ENCODE measurements at places on chromosomes 1 and 21. TPM values are rescaled to one million over a fixed set of nuclear protein-coding genes. Genes with fewer than 3 reads are reported as not detected.

DNA sequence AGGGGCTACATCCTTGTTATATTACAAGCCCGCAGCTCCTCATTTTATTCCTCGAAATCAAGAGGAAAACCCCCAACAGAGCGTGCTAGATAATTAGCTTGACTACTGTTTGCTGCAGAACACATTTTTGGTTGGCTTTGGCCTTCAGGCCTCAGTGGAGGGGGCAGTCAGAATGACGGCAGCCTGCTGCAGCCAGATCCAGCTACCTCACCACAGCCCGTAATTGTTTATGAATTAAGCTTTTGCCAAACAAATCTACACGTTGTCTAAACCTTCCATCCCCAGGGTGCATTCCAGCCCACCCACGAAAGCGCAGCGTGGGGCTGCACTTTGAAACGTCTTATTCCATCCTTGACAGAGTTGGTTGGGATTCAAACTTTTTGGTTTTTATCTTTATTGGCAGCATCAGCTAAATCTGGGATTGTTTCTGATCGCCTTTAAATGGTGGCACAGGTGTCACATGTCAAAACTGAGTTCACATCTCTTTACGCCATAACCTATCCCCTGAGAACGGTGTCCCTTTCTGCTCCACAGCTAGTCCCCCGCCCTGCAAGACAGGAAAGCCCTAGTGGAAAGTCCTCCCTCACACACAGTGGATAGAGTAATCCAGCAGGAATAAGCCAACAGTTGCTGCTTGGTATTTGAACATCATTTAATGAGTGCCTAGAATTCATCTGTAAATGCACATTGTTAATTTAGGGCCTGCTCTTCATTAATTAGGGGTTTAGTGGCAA lies 195.5 kb downstream of the LMO4 start:
- H3K4me1 ChIP-seq = no peaks in the 10 kb centered on the region
- H3K36me3 ChIP-seq = no peaks in the 10 kb centered on the region
- no peak for DNase-seq

GRCh38 chr1:51675177-51675780 lies 58.4 kb downstream of the OSBPL9 start:
- no peak for DNase-seq
- no peak overlapping the region for H3K4me3 ChIP-seq
- no peaks in the 10 kb centered on the region for H3K27me3 ChIP-seq

- no peaks in the 10 kb centered on the region for H3K36me3 ChIP-seq
- H3K4me3 ChIP-seq = peak overlapping the region; percentile 80
- peaks cover 12% of the 10 kb centered on the region for H3K4me1 ChIP-seq
- H3K27me3 ChIP-seq = no peaks in the 10 kb centered on the region
These were observed 977 bp downstream of the METTL18 start for GRCh38 chr1:169793730-169794129.

The CFHR2 gene
- total RNA-seq = not detected

DNA sequence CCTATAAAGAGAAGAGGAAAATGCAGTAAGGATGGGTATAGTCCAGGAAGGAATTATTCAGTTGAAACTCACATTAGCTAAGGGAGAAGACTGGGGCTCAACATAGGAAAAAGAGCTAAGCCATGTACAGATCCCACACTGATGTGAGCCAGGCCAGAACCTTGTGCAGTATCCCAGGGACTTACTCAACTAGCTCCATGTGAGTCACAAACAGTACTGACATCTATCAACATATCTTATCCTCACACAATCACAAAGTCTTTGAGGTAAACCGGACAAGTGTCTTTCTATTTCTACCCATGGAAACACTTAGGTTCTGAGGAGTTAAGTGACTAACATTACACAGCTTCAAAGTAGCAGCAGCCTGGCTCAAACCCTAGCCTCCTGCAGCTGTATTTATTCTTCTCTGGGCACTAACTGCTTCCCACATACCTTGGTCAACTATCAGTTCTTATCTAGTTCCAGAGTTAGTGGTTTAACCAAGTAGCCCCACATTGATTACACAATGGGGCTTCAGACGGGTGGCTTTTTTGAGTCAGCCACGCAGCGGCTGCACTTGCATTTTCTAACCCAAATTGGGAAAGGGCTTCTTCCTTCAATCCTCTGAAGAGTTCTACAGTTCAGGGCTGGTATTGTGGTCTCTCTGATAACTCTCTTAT lies 9.5 kb downstream of the CD5L start:
- H3K4me3 ChIP-seq = no peak overlapping the region
- no peak for DNase-seq
- H3K27ac ChIP-seq = no peak overlapping the region

DNA sequence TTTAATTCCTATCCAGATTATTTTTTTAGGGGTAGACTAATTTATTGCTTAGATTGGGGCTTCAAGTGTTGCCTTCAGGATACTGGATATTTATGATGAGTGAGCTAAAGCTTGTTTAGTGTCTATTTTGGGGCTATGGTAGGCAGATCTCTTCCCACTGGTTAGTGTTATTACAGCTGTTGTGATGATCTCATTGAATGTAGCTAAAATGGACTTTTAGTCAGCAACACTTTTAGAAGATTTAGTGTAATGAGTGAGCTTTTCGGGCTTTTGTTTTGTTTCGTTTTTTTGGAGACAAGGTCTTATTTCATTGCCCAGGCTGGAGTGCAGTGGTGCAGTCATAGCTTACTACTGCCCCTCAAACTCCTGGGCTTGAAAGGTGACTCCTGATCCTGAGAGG lies 14.2 kb downstream of the THRAP3 start:
- no peak overlapping the region for H3K4me3 ChIP-seq
- peaks cover 15% of the 10 kb centered on the region for H3K36me3 ChIP-seq
- no peaks in the 10 kb centered on the region for H3K4me1 ChIP-seq
- no peak for DNase-seq

The PRDM15 gene
- 9.8 TPM for total RNA-seq

- no peaks in the 10 kb centered on the region for H3K27me3 ChIP-seq
- no peaks in the 10 kb centered on the region for H3K4me1 ChIP-seq
- no peak overlapping the region for H3K27ac ChIP-seq
- no peak for DNase-seq
- H3K36me3 ChIP-seq = no peaks in the 10 kb centered on the region
- H3K4me3 ChIP-seq = no peak overlapping the region
These were observed 14.5 kb upstream of the COG2 start for GRCh38 chr1:230627767-230628166.

DNA sequence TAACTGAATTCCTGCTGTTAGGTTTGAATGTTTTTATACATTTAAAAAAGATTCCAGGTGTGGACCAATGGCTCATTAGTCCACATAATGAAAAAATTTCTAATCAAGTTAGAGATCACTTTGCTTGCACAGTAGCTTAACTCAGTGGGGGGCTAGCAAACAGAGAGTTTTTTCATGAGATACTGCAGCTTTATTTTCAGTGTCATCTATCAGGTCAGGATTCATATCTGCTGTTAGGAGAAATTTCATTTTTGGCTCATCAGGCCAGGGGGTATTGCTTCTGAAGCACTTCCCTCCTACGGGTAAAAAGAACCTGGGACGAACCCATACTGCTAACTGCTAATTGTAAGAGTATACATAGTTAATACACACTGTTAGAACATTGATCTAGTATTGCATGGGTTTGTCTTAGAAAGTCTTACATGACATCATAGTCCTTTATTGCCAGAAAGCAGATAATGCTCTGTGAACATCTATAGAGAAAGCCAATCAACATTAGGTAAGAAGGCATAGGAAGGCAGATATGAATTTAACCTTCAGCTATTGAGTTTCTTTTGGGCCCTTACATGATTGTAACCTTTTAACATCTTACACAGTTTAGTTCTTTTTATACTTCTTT lies 38.0 kb downstream of the ADGRL2 start:
- no peak for DNase-seq
- no peak overlapping the region for H3K4me3 ChIP-seq
- H3K27me3 ChIP-seq = peaks cover 23% of the 10 kb centered on the region
- H3K36me3 ChIP-seq = no peaks in the 10 kb centered on the region

DNA sequence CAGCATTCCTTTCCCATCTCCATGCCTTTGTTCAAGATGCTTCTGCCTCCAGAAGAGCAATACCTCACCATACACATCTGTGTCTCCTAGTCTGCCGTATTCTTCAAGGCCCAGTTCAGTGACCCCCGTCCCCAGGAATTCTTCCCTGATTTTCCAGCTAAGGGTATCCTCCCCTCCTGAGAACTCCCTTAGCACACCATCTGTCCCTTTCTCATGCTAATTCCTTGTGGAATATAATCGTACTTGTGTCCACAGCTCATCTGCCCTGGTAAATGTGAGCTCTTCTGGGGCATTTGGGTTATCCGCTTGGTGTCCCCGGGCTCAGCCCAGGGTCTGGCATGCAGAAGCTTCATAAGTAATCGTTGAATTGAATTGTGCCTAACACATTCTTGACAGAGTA lies 40.9 kb downstream of the BEND5 start:
- H3K36me3 ChIP-seq = no peaks in the 10 kb centered on the region
- no peak overlapping the region for H3K27ac ChIP-seq

DNA sequence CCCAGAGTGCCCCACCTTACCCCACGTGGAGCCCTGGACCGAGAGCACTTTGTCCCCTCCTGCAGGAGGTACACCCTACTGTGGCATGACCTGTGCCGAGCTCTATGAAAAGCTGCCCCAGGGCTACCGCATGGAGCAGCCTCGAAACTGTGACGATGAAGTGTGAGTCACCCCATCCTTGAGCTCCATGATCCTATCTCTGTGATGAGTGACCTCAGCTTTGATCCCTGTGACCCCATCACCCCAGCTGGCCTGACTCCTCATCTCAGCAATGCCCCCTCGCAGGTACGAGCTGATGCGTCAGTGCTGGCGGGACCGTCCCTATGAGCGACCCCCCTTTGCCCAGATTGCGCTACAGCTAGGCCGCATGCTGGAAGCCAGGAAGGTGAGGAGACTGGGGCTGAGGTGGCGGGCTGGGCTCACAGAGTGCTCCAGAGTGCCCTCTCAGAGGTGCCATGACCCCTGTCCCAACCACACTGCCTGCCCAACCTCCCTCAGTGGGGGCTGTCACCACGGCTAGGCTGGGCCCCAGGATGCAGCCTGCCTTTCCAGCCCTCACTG lies 16.2 kb upstream of the MPL start:
- DNase-seq = no peak
- no peaks in the 10 kb centered on the region for H3K27me3 ChIP-seq
- no peaks in the 10 kb centered on the region for H3K36me3 ChIP-seq

The IFNLR1 gene
- 7.6 TPM for total RNA-seq

GRCh38 chr1:42930178-42931107 lies 28.2 kb downstream of the SLC2A1 start:
- peaks cover 59% of the 10 kb centered on the region for H3K36me3 ChIP-seq
- no peaks in the 10 kb centered on the region for H3K27me3 ChIP-seq
- peak overlapping the region; percentile 76 for H3K27ac ChIP-seq
- H3K4me1 ChIP-seq = peaks cover 39% of the 10 kb centered on the region
- no peak for DNase-seq

DNA sequence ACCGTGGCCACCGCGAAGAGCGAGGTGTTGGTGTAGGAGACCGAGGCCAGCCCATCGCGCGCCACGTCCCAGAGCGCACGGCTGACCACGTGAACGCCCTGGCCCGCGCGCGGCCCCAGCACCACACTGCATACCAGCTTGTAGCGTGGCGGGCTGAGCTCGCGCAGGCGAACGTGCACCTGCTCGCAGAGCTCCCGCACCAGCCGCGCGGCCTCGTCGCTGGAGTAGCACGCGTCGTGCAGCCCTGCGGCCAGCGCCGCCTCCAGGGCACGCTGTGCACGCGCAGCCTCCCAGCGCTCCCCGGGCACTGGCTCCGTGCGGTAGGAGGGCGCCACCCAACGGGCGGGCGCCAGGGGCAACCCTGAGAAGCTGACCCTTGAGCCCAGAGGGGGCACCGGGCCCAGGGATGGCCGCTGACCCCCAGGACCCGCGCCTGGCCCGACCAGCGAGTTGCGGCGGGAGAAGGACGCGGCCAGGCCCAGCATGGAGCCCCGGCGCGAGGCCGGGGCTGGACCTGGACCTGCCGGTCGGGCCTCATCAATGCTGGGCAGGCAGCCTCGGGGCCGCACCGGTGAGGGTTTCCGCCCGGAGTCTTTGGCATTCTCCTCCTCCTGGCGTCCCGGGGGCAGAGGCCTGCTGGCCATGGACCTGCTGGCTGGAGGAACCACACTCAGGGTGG lies 987 bp downstream of the DYNLT4 start:
- H3K27ac ChIP-seq = peak overlapping the region; percentile 98
- H3K36me3 ChIP-seq = peaks cover 3% of the 10 kb centered on the region

The MAP1LC3C gene
- not detected for total RNA-seq

DNA sequence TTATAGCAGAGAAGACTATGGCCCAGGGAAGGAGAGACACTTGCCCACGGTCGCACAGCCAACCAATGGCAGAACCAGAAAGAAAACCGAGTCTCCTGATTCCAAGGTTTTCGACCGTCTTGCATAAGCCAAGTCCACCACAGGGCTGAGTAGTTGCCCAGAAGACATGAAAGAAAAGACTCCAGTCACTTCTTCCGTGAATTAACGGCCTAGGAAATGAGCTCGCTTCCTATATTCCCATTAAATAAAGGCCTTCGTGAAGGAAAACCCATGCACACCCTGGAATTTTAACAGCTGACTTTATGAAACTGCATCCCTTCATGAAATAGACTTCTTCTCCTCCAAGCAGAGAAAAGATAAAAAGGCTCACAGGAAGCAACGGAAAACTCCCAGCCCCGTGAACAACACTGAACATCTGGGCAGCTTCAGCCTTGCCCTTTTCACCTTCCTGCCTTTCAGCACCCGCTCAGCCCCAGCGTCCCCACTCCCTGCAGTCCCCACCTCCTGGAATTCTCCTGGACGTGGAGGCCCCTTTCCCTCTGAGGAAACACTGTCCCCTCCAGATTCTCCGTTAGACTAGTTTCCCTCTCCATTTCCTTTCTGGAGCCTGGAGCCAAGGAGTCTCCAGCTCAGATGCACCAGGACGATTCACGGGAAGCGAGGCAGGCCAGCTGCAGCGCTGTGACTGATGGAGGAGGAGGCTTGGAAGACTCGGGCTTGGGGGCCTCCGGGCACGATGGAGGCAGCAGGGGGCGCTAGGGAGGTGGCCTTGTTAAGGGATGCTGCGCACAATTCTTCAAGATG lies 2.7 kb upstream of the MYOC start:
- peak; percentile 18 for DNase-seq
- no peak overlapping the region for H3K4me3 ChIP-seq
- no peaks in the 10 kb centered on the region for H3K36me3 ChIP-seq
- no peaks in the 10 kb centered on the region for H3K27me3 ChIP-seq
- no peak overlapping the region for H3K27ac ChIP-seq

DNA sequence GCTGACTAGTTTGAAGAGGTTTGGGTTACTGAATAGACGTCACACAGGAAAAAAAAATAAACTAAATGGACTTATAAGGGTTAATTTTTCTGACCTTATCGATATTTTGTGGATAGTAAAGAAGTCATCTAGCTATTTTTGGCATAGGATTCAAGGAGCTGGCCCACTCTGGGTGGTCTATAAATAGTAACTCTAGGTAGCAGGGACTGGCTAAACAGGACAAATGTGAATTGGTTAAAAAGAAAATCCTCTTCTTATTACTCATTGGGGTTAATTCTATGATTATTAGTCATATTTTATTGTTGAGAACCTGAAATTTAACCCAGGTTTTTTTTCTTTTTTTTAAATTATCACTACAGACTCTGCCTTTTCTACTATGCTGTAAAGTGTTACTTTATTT lies 61.7 kb downstream of the ATF6 start:
- no peaks in the 10 kb centered on the region for H3K27me3 ChIP-seq
- H3K4me1 ChIP-seq = no peaks in the 10 kb centered on the region
- no peak overlapping the region for H3K4me3 ChIP-seq
- no peak for DNase-seq
- no peak overlapping the region for H3K27ac ChIP-seq

All from HCT116 (cell line).